T-cell (primary cell): ENCODE measurements at places on chromosomes 3 and 15.
A peak's percentile ranks its signal among the peaks of the same experiment; 100 is the strongest.

- DNase-seq: no peak
Measured at GRCh38 chr15:43934480-43934879, 107.7 kb downstream of the WDR76 start.

DNA sequence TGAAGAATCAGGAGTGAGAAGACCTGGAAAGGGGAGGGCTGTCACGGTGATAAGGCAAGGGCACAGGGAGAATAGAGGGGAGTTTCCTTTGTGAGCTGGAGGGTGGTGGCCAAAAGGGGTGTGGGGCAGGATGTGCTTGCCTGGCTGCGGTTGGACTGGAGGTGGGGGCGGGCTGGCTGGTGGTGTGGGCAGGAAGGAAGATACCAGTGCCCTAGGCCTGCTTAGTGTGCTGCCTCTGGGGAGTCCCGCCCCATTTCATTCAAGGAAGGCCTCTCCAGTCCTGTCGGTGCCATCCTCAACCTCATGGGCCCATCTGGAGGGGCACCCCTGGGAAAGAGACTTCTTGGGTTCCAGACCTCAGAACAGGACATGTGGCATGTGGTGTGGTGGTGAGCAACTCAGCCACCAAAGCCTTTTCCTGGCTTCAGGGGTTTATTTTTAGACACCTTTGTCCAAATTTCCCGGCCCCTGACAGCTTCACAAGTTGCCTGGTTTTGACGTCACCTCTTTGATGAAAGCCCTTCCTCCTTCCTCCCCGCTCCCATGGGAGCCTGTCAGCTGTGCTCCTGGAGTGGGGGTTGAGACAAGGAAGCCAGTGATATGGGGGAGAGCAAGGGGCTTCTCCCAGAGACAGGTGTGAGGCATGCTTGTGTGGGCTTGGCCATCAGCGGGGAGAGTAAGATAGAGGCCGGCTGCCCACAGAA, 15.6 kb downstream of the TEX264 start:
- peak; percentile 90 for DNase-seq

- DNase-seq: no peak
Measured at GRCh38 chr15:63458026-63458425, 46.4 kb upstream of the USP3 start.

GRCh38 chr15:96326328-96327154, 4.0 kb upstream of the NR2F2 start:
- no peak for DNase-seq

- no peak for DNase-seq
Measured at GRCh38 chr3:66404903-66405700, 95.7 kb downstream of the LRIG1 start.

DNA sequence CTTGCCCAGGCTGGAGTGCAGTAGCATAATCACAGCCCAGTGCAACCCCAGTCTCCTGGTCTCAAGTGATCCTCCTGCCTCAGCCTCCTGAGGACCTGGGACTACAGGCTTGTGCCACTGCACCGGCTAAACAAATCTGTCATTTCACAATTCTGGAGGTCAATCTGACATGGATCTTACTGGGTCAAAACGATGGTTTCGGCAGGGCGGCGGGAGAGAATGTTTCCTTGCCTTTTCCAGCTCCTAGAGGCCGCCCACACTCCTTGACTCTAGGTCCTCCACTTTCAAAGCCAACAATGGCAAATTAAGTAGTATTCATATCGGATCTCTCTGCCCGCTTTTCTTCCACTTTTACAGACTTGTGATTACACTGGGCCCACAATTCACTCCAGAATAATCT, 14.8 kb downstream of the ATP10A start:
- no peak for DNase-seq

- DNase-seq: no peak
Measured at GRCh38 chr3:183033746-183034145, 53.4 kb upstream of the DCUN1D1 start.

- DNase-seq: no peak
Measured at GRCh38 chr3:71277341-71277740, 306.2 kb downstream of the FOXP1 start.

- DNase-seq: no peak
Measured at GRCh38 chr3:155861476-155862183, 7.4 kb upstream of the SLC33A1 start.

DNA sequence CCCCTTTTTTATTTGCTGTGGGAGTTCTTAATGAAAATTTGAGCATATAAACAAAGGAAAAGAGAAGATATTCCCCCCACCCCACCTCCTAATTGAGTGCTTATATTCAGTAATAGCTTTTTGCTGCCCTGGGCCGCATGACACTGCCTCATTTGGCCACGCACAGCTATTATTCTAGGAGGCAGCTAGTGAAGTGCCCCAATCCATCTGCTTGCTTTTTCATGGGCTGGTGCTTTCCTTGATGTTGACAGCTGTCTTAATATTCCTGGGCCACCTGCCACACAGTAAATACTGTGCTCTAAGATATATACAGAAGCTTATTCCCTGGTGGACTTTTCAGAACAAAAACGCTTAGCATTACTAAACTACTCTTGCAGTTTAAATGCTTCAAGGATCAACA, 3.8 kb upstream of the CRYBG3 start:
- DNase-seq: no peak

GRCh38 chr15:101394654-101395053, 94.9 kb downstream of the PCSK6 start:
- no peak for DNase-seq

- no peak for DNase-seq
Measured at GRCh38 chr15:41506796-41507341, 6.8 kb downstream of the LTK start.

GRCh38 chr15:69298697-69299441, at the start of gene PAQR5:
Gene PAQR5 (plus strand): TSS chr15:69298912. CDS start chr15:69360081, 61,169 bp downstream.
- DNase-seq: no peak

GRCh38 chr15:50162969-50163718, 18.9 kb upstream of the SLC27A2 start:
- DNase-seq: no peak

DNA sequence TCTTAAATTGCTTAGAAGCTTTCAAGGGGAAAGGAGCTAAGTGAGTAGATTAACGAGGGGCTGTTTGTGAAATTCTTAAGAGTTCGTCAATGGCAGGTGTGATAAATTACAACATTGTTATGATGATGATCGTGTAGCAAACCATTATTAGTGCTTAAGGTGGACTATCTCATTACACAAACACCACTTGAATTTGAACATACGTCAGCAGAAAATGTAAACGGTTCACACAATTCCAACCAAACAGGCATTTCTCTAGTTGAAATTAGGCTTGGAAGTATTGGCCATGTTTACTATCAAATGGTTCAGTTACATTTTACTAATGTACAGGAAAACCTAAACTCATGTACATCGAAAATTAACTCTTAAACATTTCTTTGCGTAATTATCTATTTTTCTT, 102.8 kb downstream of the PYDC2 start:
- DNase-seq: no peak
